LHCN-M2 (cell line): ENCODE measurements at places on chromosomes 3 and 15.

DNA sequence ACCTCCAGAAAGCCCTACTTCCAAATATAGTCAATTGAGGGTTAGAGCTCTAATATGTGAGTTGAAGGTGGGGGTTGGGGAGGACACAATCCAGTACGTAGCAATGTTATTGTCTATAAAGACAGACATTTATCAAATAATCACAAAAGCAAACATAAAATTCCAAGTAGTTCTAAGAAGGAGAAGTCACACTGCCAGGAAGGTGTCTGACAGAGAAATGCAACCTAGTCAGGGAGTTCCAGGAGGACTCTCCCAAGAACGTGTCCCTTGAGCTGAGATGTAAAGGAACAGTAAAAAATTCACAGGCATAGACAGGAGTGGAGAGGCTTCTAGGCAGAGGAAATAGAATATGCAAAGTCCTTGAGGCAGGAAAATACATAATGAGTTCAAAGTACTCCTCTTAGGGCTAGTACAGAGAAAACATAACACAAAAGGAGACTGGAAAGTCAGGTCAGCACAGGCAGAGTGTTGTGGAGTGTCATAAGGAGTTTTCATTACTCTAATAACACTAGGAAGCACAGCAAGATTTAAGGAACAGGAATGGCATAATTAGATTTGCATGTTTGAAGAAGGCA is 277.6 kb upstream of the STT3B start:
- no peak for DNase-seq

DNA sequence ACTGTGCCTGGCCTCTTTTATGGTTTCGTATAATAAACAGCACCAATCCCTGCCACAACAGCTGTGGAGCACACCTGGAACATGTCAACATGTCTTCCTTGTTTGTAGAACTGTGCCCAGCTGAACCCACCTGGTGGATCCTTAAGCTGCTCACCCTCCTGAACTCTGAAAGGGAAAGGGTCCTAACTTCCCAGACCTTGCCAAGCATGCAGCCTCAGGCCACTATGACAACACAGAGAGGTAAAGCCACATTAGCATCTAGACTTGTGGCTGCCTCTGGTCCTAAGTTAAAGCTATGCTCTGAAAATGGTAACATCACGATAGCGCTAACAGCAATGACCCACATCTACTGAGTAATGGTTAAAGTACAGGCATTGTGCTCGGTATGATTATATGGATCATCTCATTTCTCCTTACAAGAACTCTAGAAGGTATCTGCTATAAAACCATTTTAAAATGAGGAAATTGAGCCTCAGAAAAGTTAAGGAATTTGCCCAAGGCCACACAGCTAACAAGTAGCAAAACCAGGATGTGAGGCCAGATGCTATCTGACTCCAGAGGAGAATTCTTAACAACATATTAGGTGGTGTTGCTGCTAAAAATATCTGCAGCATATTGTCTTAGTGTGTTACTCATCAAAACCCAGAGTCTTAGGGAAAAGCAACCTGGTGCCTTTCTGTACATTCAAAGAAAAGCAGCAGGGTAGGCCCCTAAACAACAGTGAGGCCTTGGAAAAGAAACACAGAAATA is 23.1 kb upstream of the HERC1 start:
- DNase-seq: peak; percentile 31

DNA sequence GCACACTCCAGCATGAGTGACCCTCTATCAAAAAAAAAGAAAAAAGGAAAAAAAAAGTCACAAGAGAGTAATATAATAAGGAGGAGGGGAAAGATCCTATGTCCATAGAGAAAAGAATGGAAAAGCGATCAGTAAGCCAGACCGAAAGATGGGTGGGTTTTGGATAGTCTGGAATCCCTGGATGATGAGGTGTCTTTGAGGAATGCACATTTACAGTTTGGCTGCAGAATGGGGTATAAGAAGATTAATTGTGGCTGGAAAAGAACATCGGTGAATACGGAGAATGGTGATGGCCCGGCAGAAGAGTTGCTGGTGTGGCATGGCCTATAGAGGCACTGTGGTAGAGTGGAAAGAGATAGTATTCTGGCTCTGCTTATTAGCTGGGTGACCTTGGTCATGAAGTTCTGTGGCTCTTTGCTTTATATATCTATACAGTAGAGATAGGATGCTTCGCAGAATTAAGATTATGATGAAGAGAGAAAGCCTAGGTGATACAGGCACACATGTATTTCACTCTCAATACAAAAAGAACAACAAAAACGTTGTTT is 187.9 kb downstream of the AKAP13 start:
- DNase-seq: no peak

GRCh38 chr3:190497811-190498210 is 16.1 kb upstream of the IL1RAP start:
- peak; percentile 87 for DNase-seq

DNA sequence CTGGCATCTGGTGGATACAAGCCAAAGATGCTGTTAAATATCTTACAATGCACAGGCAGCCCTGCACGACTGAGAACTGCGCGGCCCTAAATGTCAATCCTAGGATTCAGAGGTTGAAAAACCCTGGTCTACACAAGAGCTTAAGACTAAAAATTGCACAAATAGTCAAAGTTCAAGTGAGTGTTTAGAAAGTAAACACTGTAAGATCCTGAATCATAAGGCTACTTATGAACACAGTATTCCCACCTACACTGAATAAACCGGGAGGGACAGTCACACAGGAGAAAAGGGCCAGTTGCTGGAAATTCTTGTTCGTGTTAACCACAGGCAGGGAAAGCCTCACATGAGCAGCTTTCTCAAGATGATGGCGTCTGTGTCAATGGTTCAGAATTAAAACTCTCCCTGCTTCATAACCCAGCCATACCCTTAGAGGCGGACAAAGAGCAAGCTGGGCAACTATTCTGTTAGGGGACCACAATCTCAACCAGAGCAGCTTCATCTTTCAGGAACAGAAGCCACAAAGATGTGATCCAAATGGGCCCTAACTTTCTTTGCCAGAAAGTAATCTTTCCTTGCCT is 37.7 kb downstream of the LRIG1 start:
- peak; percentile 5 for DNase-seq

- no peak for DNase-seq
Measured at GRCh38 chr3:16916840-16917239, 32.1 kb downstream of the PLCL2 start.
